ENCODE measurements at places on chromosomes 6 and 20. TPM values are rescaled to one million over a fixed set of nuclear protein-coding genes. Genes with fewer than 3 reads are reported as not detected.

GRCh38 chr6:106477790-106478189, 117.3 kb downstream of the CRYBG1 start:
- H3K27ac ChIP-seq = no peak overlapping the region
- peaks cover 2% of the 10 kb centered on the region for H3K27me3 ChIP-seq
- no peak for DNase-seq
- no peak overlapping the region for H3K4me3 ChIP-seq

The SLC26A8 gene
- not detected for total RNA-seq

- H3K36me3 ChIP-seq = no peaks in the 10 kb centered on the region
- peaks cover 9% of the 10 kb centered on the region for H3K27me3 ChIP-seq
- no peak overlapping the region for H3K27ac ChIP-seq
- no peak overlapping the region for H3K4me3 ChIP-seq
- no peak for DNase-seq
- peaks cover 4% of the 10 kb centered on the region for H3K4me1 ChIP-seq
Measured at GRCh38 chr6:132675002-132675401, 16.0 kb upstream of the TAAR1 start.

GRCh38 chr6:43444036-43444435, 11.3 kb downstream of the DLK2 start:
- no peak overlapping the region for H3K27ac ChIP-seq
- no peak for DNase-seq
- peaks cover 6% of the 10 kb centered on the region for H3K36me3 ChIP-seq
- no peaks in the 10 kb centered on the region for H3K27me3 ChIP-seq
- H3K4me1 ChIP-seq = no peaks in the 10 kb centered on the region
- no peak overlapping the region for H3K4me3 ChIP-seq

DNA sequence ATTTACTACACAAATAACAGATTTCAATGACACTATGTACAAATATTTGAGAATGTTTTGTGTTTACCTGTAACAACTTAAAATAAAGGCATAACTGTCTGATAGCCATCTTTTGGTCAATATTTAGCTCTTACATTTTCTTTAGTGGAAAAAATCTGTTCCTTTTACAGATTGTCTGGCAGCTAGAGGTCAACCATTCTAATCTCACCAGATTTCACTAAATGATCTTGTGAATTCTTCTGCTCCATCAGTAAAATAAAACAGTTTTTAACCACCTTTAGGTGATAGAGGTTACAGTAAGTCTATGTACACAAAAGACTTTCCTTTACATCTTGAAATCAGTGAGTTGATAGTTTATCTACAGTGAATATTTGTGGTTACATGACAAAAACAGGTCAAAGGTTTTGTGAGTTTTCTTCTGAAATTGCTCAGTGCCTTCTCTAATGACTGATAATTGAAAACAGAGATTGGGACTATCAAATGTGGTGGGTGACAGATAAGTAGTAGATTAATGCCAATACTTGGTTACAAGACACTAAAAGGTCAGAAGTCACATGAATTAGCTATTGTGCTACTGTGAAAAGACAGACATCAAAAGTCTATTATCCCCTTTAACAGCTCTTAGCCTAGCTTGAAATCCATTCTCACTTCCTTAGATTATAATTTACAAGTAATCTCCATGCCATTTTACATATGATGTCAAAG, 47.4 kb downstream of the BMP5 start:
- no peaks in the 10 kb centered on the region for H3K36me3 ChIP-seq
- H3K4me1 ChIP-seq = no peaks in the 10 kb centered on the region
- H3K27ac ChIP-seq = no peak overlapping the region
- DNase-seq = no peak
- no peaks in the 10 kb centered on the region for H3K27me3 ChIP-seq

DNA sequence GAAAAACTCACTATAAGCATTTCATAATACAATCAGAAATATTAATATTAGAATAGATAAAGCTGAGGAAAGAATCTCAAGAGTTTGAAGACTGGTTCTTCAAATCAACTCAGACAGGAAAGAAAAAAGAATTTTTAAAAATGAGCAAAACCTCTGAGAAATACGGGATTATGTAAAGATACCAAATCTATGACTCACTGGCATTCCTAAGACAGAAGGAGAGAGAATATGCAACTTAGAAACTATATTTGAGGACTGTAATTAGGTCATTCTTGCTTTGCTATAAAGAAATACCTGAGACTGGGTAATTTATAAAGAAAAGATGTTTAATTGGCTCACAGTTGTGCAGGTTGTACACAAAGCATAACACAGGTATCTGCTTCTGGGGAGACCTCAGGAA, 665.1 kb downstream of the RNF144B start:
- no peaks in the 10 kb centered on the region for H3K27me3 ChIP-seq
- no peak overlapping the region for H3K4me3 ChIP-seq
- DNase-seq = no peak

Data from activated CD8-positive, alpha-beta T cell treated with anti-CD3 and anti-CD28 coated beads for 36 hours (primary cell).